Smooth muscle cell of the umbilical artery (primary cell): ENCODE measurements at places on chromosomes 3 and 15. TPM values are rescaled to one million over a fixed set of nuclear protein-coding genes. Genes with fewer than 3 reads are reported as not detected.

WWTR1 gene
- total RNA-seq, result 33.3 and 56.1 TPM in 2 replicates

GP5 gene
- 0.14 and 0.59 TPM in 2 replicates for total RNA-seq

GOLGA8S gene
- 0.05 TPM in 1 of 2 replicates, not detected in the other for total RNA-seq

IL5RA gene
- total RNA-seq, result not detected in 2 replicates

MUC4 gene
- not detected in 2 replicates for total RNA-seq

STRIT1 gene
- not detected in 2 replicates for total RNA-seq

POTEB3 gene
- not detected in 2 replicates for total RNA-seq

SAXO2 gene
- total RNA-seq, result 0.05 and 1.2 TPM in 2 replicates

BSN gene
- under 0.01 and 0.14 TPM in 2 replicates for total RNA-seq

FETUB gene
- total RNA-seq, result not detected in 2 replicates

ZCWPW2 gene
- total RNA-seq, result 0.74 and 1.2 TPM in 2 replicates

MAN2C1 gene
- 135 and 143 TPM in 2 replicates for total RNA-seq
